Fibroblast of skin of right quadriceps (primary cell): ENCODE measurements at places on chromosomes 13 and 19.
A peak's percentile ranks its signal among the peaks of the same experiment; 100 is the strongest.

DNA sequence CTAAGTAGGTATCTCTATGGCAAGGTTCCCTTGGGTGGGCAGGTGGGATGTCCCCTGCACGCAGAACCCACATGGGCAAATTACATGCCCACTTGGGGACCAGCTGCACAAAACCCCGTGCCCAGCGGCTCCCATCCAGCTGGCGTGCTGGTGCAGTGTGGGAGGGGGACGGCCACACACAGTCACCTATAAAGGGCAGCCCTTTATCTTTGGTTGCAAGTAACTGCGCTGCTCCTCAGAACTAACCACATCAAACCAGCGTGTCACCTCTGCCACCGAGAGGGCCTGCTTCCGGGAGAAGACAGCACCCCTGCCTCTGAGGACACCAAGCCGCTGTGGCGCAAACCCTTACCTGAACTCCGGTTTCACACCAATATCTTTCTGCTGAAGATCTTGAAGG is 32.2 kb downstream of the ANKRD27 start:
- DNase-seq: no peak

DNA sequence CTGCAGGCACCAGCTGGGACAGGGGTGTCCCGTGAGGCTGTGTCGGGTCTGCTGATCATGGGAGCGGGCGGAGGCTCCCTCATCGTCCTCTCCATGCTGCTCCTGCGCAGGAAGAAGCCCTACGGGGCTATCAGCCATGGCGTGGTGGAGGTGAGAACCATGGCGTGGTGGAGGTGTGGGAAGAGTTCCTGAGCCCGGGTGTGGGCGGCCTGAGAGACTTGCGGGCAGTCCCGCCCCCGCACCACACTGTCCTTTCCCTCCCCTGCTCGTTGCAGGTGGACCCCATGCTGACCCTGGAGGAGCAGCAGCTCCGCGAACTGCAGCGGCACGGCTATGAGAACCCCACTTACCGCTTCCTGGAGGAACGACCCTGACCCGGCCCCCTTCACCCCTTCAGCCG is 10.7 kb downstream of the APLP1 start:
- DNase-seq: no peak

DNA sequence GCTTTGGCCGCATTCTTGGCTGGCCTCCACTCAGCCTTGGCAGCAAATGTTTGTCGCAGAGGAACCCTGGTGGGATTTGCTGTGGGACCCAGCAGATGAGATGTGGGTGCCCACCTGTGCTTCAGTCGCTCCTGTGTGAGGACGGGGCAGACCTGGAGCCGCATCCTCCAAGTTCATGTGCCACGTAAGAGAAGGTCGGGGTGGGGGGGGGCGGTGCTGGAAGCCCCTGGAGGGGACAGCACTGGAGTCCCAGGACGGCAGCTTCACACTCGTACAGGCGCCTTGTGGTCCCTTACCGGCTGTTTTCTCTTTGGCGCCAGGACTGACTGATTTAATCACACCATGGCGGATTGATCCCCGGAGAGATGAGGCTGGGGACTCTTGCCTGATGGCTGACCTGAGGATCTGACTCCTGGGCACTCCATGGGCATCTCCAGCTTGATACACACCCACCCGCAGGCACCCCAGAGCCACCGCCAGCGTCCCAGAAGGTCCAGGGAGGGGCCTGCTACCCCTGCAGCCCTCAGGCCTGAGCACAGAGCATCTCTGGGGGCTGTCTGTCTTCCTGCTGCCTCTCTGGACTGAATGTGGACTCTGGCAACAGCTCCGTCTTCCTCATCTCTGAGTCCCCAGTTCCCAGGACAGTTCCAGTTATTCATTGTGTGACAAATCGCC is 10.0 kb upstream of the GRTP1 start:
- no peak for DNase-seq

GRCh38 chr13:100506154-100506553 is 82.4 kb downstream of the GGACT start:
- DNase-seq: no peak

GRCh38 chr19:10961073-10961860 is 437 bp downstream of the SMARCA4 start:
- DNase-seq: no peak

DNA sequence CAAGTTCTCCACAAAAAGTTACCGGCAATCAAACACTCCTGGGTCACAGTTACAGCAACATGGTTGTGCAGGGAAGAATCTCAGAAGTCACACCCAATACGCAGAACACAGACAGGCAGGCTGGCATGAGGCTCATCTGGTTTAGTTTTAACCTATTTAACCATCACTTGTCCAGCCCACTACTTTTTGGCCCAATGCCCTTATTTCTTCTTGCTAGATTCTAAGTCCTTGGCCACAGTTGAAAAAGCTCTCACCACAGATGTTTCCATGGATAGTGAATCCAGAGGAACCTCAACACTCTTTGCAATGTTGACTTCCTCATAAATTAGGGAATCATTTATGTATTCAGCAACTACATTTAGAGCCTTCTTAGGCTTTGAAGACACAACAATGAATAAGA is 50.7 kb upstream of the FNDC3A start:
- DNase-seq: no peak

DNA sequence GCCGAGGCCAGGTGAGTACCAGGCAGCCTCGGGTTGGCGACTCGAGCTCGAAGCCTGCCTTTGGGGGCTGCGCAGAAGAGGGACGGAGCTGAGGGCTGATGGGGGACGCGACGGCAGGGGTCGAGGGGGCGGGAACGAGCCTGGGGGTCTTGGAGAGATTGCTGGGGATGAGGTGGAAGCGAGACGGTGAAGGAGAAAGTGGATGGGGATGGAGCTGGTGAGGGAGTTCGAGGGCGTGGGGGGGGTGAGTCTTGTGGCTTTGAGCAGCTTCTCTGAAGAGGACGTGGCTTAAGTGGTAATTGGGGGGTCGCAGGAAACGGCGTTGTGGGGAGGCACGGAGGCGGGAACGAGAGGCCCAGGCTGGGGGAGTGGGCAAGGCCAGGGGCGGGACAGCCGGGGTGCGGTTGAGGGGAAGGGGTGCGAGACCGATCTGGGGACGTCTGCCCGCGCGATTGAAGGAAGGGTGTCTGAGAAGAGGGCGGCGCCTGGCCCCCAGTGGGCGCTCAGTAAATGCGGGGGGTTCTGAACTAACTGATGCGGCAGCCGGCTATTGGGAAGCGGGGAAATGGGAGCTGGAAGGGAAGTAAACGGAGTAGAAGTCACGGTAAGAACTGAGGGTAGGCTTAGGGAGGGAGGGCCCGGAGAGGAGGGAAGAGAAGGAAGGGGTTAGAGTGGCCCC is 426 bp downstream of the MYO9B start:
- peak; percentile 54 for DNase-seq

GRCh38 chr13:112880976-112881540 is 88.0 kb upstream of the MCF2L start:
- DNase-seq: no peak

DNA sequence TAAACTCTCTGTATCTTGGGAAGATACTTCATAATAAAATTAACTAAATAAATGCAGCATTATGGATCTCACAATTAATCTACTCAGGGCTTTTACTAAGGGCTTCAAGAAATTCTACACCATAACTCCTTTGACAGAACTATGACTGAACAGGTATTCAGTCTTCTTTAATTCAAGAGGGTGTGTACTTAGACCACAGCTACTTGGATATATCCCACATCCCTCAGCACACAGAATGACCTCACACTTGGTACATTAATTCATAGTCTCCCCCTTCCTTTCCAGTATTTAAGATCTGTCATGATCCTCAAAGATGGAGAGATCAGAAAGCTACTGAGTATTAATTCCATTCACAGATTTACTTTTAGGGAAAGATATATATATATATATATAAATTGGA is 11.6 kb downstream of the DIAPH3 start:
- no peak for DNase-seq

DNA sequence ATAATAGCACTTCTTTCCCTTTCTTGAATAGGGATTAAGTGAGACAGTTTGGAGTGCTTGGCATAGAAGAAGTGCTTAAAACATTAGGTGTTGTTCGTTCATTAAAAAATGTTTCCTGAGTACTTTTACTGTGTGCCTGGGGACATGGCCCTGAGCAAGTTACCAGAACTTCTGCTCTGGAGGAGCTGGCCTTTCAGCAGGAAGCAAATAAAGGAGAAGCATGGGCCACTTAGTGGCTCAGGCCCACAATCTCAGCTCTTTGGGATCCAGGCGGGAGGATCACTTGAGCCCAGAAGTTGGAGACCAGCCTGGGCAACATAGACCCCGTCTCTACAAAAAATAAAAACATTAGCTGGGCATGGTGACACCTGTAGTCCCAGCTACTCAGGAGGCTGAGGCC is 5.7 kb downstream of the DNM2 start:
- no peak for DNase-seq

DNA sequence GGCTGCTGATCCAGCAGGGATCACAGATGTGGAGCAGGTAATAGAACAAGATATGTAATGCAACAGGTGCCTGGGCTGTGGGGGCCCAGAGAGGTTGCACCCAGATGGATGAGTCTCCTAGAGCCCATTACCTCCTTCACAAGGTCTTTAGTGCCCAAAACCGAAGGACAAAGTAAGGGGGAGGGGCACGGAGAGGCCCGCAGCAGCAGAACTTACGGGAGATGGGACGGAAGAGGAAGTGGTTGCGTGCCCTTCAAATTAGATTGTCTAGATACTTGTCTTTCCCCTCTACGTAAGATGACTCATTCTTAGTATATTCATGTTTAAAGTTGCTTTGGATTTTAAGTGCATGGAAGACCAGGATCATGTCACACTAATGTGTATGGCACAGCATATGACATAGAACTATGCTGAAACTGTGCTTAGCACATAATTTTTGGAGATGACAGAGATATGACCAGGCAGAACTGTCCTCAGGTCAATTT is 5.7 kb upstream of the MRPS31 start:
- DNase-seq: peak; percentile 47

DNA sequence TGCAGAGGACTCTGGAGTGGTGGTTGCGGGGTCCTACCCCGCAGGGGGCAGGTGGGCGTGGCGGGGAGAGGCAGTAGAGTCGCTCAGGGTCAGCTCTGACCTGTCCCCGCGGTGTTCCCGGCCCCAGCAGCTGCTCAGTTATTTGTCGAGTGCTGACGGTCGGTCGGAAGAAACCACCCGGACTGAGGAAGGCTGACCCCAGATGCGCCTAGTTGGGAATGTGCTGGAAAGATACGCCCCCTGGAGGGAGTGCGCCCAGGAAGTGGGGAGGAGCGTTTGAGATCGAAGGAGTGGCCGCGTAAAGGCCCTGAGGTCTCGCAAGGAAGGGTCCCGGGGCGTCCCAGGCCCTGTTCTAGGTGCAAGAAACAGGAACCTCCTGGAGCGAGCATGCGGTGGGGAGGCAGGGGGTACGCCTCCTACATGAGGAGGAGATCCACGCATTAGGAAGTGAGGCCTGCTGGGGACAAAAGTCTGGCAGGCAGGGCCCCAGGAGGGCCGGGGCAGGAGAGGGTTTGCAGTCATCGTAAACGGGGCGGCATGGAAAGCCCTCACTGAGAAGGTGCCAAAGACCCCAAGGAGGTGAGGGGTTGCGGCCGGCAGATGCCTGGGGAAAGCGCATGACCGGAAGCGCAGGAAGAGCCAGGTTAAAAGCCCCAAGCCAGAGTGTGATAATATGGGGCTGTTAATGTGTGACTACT is 9.2 kb downstream of the CCDC8 start:
- peak; percentile 49 for DNase-seq

- DNase-seq: no peak
These were observed 78.2 kb downstream of the URI1 start for GRCh38 chr19:30020189-30020588.

- DNase-seq: no peak
These were observed 108.6 kb downstream of the EFNB2 start for GRCh38 chr13:106426909-106427308.

GRCh38 chr19:44890366-44891015 is 563 bp upstream of the TOMM40 start:
- peak; percentile 100 for DNase-seq

DNA sequence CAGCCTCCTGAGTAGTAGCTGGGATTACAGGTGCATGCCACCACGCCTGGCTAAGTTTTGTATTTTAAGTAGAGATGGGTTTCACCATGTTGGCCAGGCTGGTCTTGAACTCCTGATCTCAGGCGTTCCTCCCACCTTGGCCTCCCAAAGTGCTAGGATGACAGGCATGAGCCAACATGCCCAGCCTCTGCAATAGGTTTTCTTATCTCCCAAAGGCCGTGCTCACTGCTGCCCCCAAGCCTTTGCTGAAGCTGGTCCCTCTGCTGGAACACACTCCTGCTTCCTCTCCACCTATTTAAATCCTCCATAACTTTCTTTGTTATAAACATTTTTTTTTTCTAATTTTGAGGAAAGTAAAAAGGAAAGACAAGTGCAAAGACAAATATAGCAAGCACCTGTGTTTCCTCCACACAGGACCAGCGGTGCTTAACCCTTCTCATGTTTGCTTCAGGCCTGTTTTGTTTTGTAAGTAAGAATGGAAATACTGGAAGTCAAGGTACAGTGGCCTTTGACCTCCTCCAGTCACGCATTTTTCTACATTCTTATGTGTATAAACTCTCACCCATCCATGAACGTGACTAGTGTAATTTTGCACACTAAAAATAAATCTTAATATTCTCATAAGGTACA is 14.5 kb upstream of the TNFAIP8L1 start:
- no peak for DNase-seq

DNA sequence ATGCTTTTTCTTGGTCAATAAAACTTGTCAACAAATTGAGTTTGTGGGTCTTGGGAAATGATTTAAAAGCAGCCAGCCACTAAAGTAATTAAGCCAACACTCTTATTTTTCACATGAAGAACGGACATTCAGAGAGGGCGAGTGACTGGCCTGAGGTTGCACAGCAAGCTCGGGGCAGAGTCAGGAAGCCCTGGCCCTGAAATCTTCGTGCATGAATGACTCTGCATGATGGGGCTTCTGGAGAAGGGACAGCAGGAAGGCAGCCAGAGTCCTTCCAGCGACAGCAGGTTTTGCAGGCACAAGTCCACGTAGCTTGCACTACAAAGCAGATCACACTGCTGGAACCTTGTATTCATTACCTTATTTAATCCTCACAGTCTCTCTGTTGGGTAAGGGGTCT is 232.5 kb downstream of the ZNF536 start:
- no peak for DNase-seq

DNA sequence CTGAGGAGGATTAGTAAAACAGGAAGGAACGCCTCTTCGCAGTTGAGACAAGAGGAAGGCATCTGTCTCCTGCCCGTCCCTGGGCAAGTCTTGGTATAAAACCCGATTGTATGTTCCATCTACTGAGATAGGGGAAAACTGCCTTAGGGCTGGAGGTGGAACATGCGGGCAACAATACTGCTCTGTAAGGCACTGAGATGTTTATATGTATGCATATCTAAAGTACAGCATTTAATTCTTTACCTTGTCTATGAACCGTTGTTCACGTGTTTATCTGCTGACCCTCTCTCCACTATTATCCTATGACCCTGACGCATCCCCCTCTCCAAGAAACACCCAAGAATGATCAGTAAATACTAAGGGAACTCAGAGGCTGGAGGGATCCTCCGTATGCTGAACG is 722 bp upstream of the TIMM50 start:
- DNase-seq: no peak

DNA sequence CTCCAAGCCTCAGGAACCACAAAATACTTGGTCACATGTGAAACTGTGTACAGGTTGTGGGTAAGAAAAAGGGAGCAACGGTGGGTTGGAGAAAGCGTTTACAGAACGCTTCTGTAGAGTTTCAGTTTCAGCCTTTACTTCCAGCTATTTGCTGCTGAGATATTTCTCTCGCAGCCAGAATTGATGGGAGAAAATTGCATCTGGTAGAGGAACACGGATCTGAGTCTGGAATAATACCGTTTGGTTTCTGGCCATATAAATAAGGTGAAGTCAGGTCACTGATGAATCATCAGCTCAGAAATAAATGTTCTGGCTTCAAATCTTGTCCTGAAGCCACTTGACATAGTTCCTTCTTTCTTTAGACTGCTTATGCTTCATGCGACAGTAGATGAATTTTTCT is 20.3 kb upstream of the RFC3 start:
- no peak for DNase-seq
